ENCODE measurements at places on chromosomes 5 and 9. TPM values are rescaled to one million over a fixed set of nuclear protein-coding genes. Genes with fewer than 3 reads are reported as not detected.

DNA sequence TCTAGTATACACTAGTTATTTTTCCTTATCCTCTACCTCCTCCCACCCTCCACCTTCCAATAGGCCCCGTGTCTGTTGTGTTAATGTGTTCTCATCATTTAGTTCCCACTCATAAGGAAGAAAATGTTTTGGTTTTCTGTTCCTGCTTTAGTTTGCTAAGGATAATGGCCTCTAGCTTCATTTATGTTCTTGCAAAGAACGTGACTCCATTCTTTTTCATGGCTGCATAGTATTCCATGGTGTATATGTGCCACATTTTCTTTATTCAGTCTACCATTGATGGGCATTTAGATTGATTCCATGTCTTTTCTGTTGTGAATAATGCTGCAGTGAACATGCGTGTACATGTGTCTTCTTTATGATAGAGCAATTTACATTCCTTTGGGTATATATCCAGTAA lies 146.5 kb upstream of the GAS1 start:
- no peaks in the 10 kb centered on the region for H3K27me3 ChIP-seq
- H3K4me1 ChIP-seq, result no peaks in the 10 kb centered on the region
- H3K36me3 ChIP-seq, result no peaks in the 10 kb centered on the region
- H3K4me3 ChIP-seq, result no peak overlapping the region
- no peak overlapping the region for H3K27ac ChIP-seq

GRCh38 chr9:96135076-96135752 lies 166.8 kb downstream of the HSD17B3 start:
- H3K4me3 ChIP-seq, result no peak overlapping the region
- no peaks in the 10 kb centered on the region for H3K36me3 ChIP-seq
- DNase-seq, result no peak
- peaks cover 4% of the 10 kb centered on the region for H3K27me3 ChIP-seq
- H3K27ac ChIP-seq, result no peak overlapping the region

Gene NMUR2
- total RNA-seq, result not detected

Gene SPINK13
- total RNA-seq, result not detected

DNA sequence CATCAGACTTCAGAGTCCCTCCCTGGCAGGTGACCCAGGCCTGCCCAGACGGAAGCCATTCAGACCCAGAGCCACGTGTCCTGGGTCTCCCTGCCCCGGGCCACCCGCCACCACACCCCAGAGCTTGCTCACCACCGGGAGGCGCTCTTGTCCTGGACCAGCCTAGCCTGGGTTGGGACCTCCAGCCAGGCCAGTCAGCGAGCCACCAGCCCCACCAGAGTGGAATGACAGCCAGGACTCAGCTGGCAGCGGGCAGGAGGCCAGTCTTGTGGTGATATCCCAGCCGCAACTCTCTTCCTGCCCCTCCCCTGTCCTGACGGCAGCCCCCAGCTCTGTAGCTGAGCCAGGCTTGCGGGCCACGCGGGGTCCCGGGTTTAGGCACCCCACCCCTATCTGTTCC lies 1.7 kb upstream of the PTGDS start:
- H3K27ac ChIP-seq, result no peak overlapping the region
- peaks cover 7% of the 10 kb centered on the region for H3K4me1 ChIP-seq
- H3K27me3 ChIP-seq, result peaks cover 5% of the 10 kb centered on the region
- H3K4me3 ChIP-seq, result peak overlapping the region; percentile 16

Gene SCGB3A1
- not detected for total RNA-seq

Gene GLDC
- 1.1 TPM for total RNA-seq

Gene NDUFA8
- 50.4 TPM for total RNA-seq

Data from activated CD4-positive, alpha-beta T cell treated with anti-CD3 and anti-CD28 coated beads, Interleukin-2, amount 10 ng/mL, durations not matched to agents 24 days and 14 days (primary cell).